Activated gamma-delta T cell treated with Interleukin-2 at 50 U/mL for 16 hours (primary cell): ENCODE measurements at places on chromosomes 13 and 19.

DNA sequence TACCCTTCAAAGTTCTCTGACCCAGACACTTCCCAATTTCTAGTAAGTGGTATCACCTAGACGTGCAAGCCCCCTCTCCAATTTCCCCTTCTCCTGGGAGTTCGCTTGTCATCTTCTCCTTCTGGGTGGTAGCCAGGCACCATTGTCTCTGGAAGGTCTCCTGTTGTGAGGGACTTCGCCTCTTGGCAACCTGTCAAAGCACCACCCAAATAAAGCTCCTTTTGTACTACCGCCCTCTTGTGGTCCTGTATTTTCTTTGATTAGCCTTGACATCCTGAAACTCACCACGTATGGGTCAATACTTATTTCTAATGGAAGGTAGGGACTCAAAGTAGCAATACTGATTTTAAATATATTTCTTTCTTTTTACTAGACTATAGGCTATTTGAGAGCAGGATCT, 8.2 kb downstream of the GPC5 start:
- no peak for DNase-seq

DNA sequence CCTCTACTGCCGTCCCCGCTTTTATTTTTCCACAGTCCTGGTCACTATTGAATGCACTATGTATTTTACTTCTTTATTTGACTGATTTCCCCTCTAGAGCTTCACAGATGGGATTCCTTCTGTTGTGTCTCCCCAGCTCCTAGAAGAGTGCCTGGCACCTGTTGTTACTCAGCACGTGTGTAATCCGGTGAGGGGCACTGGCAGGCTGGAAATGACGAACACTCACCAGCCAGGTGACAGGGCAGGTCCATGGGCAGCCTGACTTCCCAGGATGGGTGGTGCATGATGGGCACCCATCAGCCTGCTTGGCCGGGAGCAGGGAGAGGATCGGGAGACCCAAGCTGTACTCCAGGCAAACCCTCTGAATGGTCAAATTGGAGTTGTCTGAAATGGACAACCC, 67.2 kb downstream of the CEBPG start:
- no peak for DNase-seq

DNA sequence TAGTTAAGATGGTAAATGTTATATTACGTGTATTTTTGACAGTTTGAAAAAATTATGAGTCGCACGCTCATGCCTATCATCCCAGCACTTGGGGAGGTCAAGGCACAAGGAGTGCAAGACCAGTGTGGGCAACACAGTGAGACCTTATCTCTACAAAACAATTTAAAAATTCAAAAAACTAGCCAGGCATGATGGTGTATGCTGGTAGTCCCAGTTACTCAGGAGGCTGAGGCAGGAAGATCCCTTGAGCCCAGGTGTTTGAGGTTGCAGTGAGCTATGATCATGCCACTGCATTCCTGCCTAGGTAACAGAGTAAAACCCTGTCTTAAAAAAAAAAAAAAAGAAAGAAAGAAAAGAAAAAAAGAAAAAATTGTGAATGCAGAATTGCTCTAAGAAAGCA, 58.0 kb downstream of the TBC1D4 start:
- DNase-seq = no peak

DNA sequence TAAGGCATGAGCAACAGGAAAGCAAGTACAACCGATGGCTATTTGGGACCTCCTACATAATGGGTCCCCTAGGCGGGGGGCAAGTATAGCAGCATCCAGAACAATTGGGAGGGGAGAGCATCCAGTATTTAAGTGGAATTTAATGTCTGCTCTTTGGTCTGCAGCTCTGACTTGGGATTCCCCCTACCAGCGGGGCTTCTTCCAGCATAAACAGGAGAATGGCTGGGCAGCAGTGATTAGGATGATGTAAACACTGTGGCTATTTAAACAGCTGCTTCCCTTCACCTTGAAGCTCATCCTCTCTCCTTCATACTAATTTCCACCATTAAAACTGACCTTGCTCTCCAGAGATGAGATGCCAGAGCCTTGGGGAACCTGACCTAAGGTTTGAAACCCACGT, 73.9 kb upstream of the OXGR1 start:
- DNase-seq = no peak
